ENCODE measurements at places on chromosomes 2 and 18.

DNA sequence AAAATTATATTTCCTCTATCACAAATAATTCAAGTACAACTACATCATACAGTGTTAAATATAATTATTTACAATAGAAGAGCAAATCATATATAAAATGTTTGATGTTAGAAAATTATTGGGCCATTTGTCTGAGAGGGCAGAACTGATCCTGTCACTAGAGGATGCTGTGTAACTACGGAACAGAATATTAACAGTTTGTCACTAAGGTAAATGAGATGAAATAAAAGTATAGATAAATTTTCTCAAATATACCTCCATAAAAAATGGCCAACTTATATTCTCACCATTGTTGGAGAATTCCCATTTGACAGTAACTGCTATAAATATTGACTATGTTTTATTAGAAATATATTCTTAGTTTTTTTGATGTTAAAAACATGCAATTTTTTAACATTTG lies 1067.4 kb upstream of the DDX18 start:
- DNase-seq: no peak

DNA sequence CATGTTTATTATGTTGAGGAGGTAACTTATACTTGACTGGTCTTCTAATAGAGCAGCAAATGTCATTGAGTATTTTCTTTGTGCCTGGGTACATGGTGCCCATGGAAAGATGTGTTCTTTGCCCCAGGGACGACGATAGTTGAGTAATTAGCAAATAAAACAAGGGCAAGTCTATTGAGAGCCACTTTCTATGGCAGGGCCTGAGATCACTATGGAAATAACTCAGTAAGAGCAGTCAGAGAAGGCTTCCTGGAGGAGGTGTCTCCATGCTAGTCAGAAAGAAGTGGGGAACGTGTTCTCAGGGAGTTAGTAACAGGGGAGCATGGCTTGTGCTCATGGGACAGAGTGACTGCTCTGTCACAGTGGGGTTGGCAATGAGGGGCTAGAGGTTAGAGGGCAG lies 28.6 kb downstream of the CTIF start:
- no peak for DNase-seq

GRCh38 chr2:116754381-116755101 lies 1060.0 kb upstream of the DDX18 start:
- no peak for DNase-seq

DNA sequence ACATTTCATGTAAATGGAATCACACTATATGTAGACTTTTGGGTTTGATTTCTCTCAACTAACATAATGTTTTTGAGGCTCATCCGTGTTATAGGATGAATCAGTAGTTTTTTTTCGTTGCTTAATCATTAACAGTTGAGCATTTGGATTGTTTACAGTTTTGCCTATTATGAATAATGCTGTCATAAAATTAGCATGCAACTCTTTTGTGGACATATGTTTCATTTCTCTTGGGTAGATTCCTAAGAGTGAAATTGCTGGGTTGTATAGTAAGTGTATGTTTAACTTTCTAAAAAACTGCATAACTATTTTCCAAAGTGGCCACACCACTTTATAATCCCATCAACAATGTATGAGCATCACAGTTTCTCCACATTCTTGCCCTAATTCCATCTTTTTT lies 7.7 kb upstream of the RHBDD1 start:
- no peak for DNase-seq

DNA sequence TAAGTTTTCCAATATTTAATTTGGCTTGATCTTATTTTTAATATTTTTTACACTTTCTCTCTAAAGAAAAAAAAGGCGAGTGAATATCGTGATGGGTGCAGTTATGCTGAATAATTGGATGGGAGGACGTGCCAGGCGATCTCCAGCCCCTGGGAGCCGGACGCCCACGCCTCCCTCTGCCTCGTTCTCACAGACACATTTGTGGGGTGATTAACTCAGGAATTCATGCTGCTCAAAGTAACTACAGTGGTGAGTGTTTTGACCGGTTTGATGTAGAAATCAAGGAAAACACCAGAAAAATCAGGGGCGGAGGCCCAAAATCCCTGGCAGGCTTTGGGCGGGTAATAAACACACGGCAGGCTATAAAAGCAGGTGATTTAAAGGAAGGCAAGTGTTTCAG lies 736.8 kb upstream of the SALL3 start:
- DNase-seq: no peak

DNA sequence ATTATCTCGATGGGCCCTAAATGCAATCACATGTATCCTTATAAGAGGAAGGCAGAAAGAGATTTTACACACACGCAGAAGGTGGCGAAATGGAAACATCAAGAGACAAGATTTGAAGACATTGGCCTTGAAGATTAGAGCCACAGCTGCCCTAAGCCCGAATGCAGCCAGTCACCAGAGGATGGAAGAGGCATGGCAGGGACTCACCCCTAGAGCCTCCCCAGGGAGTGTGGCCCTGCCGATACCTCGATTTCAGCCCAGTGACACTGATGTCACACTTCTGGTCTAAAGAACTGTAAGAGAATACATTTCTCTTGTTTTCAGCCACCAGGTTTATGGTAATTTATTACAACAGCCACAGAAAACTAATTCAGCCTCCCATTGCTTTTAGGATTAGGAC lies 17.4 kb downstream of the TTC39C start:
- DNase-seq: no peak

DNA sequence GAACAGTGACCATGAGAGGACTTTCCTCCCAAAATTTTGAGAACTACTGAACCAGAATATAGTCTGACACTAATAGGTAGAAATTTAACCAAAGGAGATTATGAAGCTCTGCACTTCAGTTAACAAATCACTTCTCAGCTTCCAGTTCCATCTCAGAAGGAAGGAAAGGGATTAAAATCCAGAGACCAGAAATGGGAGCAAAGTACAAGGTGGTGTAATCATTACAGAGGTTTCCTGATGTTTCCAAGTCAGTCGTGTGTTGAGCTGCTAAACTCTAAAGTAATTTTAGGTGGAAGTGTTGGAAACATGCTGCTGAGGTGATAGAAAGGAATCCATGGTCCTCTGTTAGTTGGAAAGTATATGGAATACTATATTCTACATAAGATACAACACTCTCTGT lies 10.8 kb downstream of the TYMS start:
- no peak for DNase-seq

GRCh38 chr2:183027443-183027842 lies 10.8 kb downstream of the NCKAP1 start:
- DNase-seq: no peak

DNA sequence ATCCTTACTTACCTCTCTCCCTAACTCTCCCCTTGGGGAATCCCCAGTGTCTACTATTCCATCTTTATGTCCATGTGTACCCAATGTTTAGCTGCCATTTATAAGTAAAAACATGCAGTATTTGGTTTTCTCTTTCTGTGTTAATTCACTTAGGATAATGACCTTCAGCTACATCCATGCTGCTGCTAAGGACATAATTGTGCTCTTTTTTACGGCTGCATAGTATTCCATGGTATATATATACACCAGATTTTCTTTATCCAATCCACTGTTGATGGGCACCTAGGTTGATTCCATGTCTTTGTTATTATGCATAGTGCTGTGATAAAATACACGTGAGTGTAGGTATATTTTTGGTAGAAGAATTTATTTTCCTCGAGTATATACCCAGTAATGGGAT lies 24.3 kb upstream of the RIOK3 start:
- no peak for DNase-seq

DNA sequence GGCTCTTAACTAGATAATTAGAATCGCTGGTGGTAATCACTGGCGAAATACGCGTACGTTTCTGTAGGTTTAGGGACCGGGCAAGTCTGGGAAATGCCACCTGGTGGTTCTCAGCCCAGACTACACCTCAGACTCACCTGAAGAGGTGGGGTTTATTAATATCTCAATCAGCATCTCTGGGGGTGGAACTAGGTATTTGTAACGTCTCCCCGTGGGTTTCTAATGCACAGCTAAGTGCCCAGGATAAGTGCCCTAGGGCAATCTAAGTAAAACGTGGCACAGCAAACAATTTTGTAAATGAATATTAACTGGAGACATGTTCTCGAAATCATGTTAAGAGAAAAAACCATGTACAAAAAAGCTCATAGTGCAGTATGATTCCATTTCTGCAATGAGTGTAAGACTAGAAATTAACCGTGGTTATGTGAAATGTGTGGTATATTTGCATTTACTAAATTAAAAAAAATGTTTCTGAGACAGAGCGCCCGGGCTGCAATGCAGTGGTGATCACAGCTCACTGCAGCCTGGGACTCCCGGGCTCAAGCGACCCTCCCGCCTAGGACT lies 760 bp upstream of the CNOT11 start:
- DNase-seq: peak; percentile 49

GRCh38 chr2:77016443-77017354 lies 505.5 kb downstream of the LRRTM4 start:
- no peak for DNase-seq

GRCh38 chr2:209905691-209906090 lies 96.7 kb upstream of the RPE start:
- DNase-seq: no peak

All from CD4-positive, alpha-beta T cell treated with Interleukin-2 at 100 ng/mL for 4 hours (primary cell).